ENCODE measurements at places on chromosomes 4 and X.
A peak's percentile ranks its signal among the peaks of the same experiment; 100 is the strongest.

GRCh38 chr4:4750187-4750586 is 109.3 kb upstream of the MSX1 start:
- DNase-seq, result no peak

GRCh38 chrX:72078411-72078810 is 53.3 kb downstream of the RTL5 start:
- DNase-seq, result peak; percentile 21

DNA sequence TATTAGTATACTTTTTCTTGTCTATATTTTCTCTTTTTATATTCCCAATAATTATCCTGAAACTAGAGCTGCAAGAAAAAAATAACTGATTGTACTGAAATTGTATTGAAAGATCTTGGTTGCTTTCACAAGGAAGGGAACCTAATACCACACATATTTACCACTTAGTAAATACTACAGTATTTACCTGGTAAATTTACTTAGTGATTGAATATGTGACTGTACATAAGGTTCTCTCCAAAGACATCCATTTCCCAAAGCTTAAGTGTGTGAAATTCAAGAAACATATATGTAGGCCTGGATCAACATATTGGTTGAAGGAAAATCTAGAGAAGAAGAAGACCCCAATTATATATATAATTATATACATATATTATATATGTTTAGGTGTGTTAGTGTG is 1272.7 kb downstream of the C4orf33 start:
- no peak for DNase-seq

DNA sequence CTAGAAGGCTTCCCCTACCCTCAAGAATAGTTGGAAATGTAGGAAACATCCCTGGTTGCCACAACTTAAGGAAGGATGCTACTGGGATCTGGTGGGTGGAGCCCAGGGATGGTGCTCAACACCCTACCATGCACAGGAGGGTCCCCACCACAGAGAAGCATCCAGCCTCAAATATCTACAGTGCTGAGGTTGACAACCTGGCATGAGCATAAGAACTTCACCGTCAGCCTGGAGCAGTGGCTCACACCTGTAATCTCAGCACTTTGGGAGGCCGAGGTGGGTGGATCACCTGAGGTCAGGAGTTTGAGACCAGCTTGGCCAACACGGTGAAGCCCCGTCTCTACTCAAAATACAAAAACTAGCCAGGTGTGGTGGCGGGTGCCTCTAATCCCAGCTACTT is 24.0 kb upstream of the ASMTL start:
- no peak for DNase-seq

- DNase-seq, result peak; percentile 39
Observed at GRCh38 chr4:25485104-25485503, 108.0 kb downstream of the ANAPC4 start.

DNA sequence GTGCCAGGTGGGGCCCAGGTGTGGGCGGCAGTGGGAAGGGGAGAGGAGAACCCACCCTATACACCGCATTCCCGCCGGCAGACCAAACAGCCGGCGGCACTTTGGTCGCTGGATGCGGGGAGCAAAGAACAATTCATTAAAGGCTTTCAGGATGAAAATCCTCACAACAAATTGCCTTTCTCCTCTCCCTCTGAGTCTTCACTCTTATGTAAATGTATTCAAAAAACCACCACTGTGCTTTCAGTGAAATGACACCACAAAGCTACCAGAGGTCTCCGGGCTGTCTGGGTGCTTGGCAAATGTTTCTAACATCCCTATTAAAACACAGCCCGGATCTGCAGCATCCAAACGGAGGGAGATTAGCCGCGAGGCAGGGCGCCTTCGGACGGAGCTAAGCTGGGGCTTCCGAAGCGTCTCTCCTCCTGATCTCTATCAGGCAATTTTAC is 171.8 kb upstream of the TBL1X start:
- no peak for DNase-seq

- DNase-seq, result no peak
Observed at GRCh38 chr4:25258980-25259578, 25.2 kb downstream of the PI4K2B start.

DNA sequence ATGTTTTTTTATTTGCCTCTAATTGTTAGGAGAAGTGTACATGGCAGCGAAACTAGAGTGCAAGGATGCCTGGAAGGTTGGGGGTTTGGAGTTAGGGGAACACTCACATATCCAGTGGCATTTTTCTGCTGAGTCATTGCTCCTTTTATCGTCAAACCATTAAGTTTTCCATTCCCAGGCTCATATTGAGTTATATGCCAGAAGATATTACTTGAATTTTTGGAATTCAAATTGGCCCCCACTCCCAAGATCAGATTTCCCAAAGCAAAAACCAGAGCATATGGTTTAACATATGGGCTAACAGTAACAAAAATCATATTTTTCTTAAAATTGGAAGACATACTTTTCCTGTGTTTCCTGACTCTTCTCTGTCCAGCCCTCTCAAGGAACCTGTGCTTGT is 152.7 kb downstream of the FSTL5 start:
- no peak for DNase-seq

DNA sequence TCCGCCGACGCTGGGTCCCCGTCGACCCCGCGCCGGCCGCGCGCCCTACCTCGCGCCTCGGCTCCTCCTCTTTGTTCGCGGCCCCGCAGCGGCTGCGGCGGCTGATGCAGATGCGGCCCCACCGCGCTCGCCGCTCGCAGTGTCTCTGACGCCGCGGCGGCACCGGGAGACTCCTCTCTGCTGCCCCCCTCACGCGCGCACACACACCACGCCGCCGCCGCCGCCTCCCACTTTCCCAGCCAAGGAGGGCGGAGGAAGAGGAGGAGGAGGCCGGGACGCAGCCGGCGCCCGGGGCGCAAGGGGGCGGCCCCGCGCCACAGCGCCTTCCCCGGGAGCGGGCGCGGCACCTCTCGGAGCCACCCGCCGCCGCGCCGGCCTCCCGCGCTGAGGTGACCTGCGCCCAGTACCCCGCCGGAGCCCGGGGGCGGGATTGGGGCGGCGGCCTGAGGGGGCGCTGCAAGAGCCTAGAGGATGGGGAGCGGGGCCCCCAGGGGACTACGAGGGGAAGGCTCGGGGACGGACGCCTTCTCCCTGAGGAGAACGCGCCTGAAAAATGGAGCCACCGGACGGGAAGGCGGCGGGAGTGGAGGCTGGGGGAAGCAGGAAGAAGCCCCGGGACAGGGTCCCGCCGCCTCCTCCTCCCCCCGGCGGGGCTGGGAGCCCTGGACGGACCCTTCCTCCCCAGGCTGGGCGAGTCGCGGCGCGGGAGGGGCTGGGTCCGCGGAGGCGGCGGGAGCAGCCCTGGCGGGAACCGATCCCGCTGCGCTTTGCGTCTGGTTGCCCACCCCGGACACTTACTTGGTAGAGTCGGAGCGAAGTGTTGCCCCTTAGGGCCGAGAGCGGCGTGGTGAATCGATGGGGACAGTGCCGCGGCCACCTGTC is at the start of gene SH3RF1:
Gene SH3RF1 (minus strand): TSS at position 147 of the 882 bp plus-strand sequence. CDS start 1,744 bp downstream, outside the sequence.
- DNase-seq, result peak; percentile 85

GRCh38 chr4:89196745-89197144 is 85.4 kb downstream of the TIGD2 start:
- no peak for DNase-seq

GRCh38 chr4:158667651-158668198 is 4.0 kb downstream of the C4orf46 start:
- peak; percentile 52 for DNase-seq

DNA sequence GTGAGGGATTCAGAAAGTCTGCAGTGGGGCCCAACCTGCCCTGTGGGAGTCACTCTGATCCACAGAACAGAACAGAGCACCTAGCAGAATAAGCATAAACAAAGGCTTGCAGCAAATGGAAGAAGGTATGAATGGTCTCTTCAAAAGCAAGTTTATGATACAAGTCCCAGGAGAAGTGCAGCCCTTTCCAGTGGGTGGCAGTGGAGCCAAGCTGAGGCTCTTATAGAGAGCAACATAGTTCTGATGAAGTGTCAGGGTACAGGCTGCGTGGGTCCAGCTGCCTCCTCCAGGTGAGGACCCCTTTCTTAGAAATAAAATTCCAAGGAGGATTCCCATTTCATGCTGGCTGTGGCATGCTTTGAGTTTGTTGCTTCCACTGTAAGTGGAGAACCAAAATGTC is 88.8 kb upstream of the PAK3 start:
- no peak for DNase-seq
